Right ventricle myocardium inferior (tissue), 1 donor: ENCODE measurements at places on chromosomes 1 and 21. TPM values are rescaled to one million over a fixed set of nuclear protein-coding genes. Genes with fewer than 3 reads are reported as not detected.

The PLA2G2A gene
- 332 TPM for total RNA-seq

DNA sequence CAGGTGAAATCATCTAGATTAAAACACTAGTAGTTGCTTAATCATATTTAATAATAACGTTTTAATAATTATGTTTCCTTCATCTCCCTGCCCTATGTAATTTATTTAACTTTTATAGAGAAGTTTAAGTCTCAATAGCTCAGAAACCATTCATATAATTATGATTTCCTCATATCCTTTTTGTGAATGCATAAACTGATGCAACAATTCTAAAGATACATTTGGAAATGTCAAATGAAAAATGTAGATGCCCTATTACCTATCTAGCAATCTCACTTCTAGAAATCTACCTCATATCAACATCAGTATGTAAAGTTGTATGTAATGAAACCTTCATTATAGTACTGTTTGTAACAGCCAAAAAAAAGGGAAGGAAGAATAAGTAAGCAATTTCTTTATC, 10.5 kb downstream of the DRAM2 start:
- DNase-seq, result no peak

The VANGL1 gene
- 6.5 TPM for total RNA-seq

- no peak for DNase-seq
These were observed 471.1 kb upstream of the VAMP3 start for GRCh38 chr1:7299994-7300393.

The RGS8 gene
- total RNA-seq, result not detected

The PLA2G2F gene
- total RNA-seq, result not detected

The MPL gene
- 0.73 TPM for total RNA-seq

The MCOLN3 gene
- total RNA-seq, result 1.2 TPM

The TEKT2 gene
- not detected for total RNA-seq

The CIART gene
- 12.8 TPM for total RNA-seq

DNA sequence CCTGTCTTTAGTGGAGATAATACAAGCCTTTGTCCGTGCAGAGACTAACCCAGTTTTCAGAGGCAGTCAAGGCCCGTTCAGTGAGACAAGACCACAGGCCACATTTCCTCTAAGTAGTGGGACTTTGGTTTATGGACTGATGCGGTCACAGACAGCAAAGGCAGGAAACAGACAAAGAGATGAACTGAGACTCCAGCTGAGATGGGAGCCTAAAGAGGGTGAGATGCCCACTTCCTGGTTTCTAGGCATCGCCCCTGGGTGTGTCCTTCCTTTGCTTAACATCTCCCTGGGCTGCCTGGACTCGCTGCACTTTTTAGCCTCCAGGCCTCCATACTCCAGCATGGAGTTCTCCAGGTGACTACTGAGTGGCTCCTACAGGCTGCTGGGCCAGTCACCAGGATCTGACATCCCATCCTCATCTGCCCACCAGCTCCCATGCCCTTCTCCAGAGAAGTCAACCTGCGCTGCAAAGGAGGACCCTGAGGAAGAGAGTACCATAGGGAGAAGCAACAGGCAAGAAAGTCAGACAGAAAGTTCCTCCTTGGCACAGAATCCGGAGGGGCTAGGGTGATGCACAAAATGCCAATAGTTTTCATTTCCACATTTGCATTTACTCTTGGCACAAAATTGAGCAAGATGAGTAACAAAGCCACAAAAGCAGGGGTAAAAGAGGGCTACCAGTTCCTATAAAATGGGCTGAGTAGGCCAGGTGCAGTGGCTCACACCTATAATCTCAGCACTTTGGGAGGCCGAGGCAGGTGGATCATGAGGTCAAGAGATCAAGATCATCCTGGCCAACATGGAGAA, 15.1 kb downstream of the THEMIS2 start:
- DNase-seq, result no peak

- peak; percentile 62 for DNase-seq
These were observed 4.3 kb upstream of the UBL4B start for GRCh38 chr1:110107867-110108469.

GRCh38 chr1:27598902-27599528, 4.9 kb downstream of the AHDC1 start:
- no peak for DNase-seq

DNA sequence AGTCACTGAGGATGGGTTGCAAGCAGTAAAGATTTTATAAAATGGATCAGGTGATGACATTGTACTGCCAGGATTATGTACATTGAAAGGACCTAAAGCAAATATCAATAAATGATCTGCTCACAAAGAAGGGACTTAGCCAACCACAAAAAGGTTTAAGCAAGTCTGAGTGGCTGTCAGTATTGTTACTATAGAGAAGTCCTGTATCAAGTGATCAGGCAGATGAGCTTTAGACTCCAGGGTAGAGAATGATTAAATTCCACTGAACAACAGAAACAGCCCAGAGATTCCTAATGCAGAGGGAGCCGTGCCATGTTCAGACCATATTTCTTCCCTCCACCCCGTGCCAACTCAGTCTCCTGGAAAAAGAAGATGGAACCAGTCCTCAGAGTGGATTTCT, 138.9 kb downstream of the SETD4 start:
- DNase-seq, result no peak

The BTBD19 gene
- total RNA-seq, result 2.8 TPM

DNA sequence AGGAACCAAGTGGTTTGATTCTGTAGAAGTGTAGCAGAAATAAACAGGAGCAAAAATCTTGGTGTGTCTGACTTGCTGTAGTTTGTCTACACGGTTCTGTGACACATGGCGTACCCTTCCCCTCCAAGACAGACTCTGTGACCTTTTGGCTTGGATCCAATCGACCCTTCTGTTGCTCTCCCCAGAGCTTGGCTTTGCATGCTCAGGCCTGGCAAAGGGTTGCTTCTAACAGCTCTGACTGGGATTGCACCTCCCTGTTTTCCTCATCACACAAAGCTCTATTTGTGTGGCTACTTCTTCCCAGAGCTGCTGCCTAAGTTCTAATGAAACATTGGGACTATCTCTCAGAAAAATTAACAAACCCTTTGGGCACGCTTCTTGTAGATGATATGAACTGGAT, 24.0 kb downstream of the NGF start:
- no peak for DNase-seq

The ARMH1 gene
- 0.78 TPM for total RNA-seq

DNA sequence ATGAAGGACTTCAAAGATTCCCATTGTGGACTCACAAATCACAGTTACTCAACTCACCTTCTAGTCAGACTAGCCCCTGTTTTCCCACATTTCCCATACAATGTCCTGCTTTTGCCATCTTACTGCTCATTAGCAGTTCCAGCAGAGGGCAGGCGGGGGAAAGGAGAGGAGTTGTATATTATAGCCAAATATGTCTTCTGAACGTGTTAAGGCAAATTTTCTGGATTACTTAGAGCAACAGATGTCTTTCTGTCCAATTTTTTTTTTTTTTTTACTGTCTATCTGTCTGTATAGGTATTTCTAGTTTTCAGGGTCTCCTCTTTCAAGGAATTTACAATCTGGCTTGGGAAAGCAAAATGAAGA, 29.9 kb upstream of the DDAH1 start:
- DNase-seq, result no peak

GRCh38 chr1:182783068-182783467, 6.5 kb upstream of the NPL start:
- no peak for DNase-seq

- DNase-seq, result no peak
These were observed 559.0 kb upstream of the PLXNA2 start for GRCh38 chr1:208803011-208803811.

The OR2T11 gene
- total RNA-seq, result not detected

GRCh38 chr1:3902111-3902511, 2.0 kb upstream of the C1orf174 start:
- peak; percentile 64 for DNase-seq
